ENCODE measurements at places on chromosomes 13 and 19. TPM values are rescaled to one million over a fixed set of nuclear protein-coding genes. Genes with fewer than 3 reads are reported as not detected.
A peak's percentile ranks its signal among the peaks of the same experiment; 100 is the strongest.

DNA sequence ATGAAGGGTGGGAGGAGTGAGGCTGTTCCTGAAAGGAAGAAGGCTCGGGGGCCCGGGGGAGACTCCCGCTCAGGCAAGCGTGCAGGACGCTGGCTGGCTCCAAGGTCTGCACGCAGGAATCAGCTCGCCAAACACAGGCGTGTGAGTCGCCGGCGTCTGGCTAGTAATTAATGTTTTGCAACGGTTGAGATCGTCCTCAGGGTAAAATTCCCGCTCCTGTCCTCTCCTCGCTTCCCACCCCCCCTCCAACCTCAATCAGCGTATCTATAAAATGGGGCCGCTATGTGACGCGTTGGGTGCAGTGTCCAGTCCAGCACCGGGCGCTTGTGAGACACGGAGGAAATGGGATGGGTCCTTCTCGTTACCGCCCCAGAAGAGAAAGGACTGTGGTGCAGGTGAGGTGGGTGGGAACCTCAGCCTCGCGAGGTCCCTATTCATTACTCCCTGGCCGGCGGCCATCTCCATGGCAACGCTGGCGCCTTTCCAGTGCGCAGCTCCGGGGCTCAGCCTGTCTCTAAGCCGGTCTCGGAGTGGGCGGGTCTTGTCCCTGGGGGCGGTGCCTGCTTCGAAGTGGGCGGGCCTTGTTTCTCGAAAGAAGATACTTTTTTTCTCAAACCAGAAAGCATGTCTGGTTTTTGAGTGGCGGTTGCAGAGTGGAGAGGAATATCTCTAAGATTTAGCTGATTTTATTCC is 6.5 kb upstream of the ZNF579 start:
- 0 out of 2 replicates have a peak overlapping the region, but pooled peaks have one; percentile 3 for H3K4me3 ChIP-seq
- H3K27ac ChIP-seq: no peak overlapping the region
- 0 out of 2 replicates have a peak, but pooled peaks cover under 1% of the 10 kb centered on the region for H3K36me3 ChIP-seq
- no peaks in the 10 kb centered on the region for H3K27me3 ChIP-seq

- no peak overlapping the region for H3K4me3 ChIP-seq
- H3K4me1 ChIP-seq: no peaks in the 10 kb centered on the region
- H3K27me3 ChIP-seq: peaks cover 8% of the 10 kb centered on the region
- H3K27ac ChIP-seq: no peak overlapping the region
- peaks cover 23% of the 10 kb centered on the region for H3K36me3 ChIP-seq
Measured at GRCh38 chr13:98396071-98396710, 180.7 kb downstream of the STK24 start.

DNA sequence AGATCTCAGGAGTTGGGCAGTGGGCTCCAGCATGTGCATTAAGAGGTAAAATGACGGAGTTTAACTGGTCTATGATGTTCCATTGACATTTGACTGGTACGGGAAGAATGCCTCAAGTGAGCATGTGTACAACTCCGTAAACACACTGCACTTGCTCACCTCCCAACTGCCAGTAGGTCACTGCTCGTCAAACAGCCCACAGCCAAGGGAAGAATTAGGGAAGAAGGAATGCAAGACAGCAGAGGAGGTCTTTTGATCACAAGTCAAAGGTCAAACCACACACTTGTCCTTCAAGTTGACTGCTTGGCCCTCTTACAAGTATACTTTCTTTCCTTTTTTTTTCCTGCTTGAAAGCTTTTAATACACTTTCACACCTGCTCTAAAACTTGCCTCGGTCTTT is 236.7 kb downstream of the B3GLCT start:
- no peaks in the 10 kb centered on the region for H3K36me3 ChIP-seq
- no peak overlapping the region for H3K27ac ChIP-seq
- no peak for DNase-seq
- H3K4me3 ChIP-seq: no peak overlapping the region
- H3K27me3 ChIP-seq: no peaks in the 10 kb centered on the region

DNA sequence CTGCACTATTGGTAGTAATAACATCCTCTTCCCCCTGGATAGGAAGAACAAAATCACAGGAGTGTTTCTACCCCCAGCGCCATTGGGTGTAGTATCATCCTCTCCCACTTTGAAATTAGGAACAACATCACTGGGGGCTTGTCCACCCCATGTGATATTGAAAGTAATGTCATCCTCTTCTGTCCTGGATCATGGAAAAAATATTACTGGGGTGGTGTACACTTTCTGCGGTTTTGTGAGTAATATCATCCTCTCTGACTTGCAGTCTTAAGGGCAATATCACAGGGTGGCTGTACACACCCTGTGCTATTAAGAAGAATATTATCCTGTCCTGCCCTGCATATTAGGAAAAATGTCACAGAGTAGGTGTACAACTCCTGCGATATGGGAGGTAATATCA is 4.9 kb upstream of the RGCC start:
- H3K4me1 ChIP-seq: peaks cover 8% of the 10 kb centered on the region
- no peaks in the 10 kb centered on the region for H3K36me3 ChIP-seq
- no peak overlapping the region for H3K4me3 ChIP-seq
- DNase-seq: no peak

DNA sequence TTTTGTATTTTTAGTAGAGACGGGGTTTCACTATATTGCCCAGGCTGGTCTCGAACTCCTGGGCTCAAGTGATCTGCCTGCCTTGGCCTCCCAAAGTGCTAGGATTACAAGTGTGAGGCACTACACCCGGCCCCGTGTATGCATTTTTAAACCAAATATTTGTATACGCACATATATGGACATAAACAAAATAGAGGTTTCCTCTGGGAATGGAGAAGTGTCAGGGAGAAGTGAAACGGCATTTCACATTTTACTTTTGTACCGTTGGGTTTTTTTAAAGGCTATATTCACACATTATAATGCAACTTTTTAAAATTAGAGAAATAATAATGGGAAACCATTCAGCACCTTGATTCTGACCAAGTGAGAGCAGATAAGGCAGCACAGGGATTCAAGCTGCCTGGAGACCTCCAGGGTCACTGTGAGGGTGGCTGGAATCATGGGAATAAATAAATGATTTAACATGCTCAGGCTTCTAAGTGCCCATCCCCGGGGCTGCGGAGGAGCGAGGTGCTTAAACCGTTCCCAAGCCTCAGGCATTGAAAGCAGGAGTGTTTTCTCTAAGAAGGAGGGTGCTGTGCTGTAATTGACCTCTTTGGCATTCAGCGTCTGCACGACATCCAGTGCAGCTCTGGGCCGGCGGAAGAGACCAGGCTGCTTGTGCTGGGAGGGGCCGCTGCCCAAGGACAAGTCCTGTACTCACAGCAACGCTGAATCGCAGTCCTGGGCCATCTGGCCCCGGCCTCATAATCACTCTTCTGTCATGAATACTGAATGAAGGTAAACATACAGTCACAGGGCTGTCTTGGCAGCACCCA is 24.7 kb downstream of the GPR42 start:
- no peak overlapping the region for H3K27ac ChIP-seq
- no peaks in the 10 kb centered on the region for H3K27me3 ChIP-seq
- H3K36me3 ChIP-seq: no peaks in the 10 kb centered on the region
- DNase-seq: no peak

Gene CLEC4G
- not detected for total RNA-seq

- H3K27me3 ChIP-seq: peaks cover 7% of the 10 kb centered on the region
- H3K27ac ChIP-seq: no peak overlapping the region
- DNase-seq: no peak
- no peaks in the 10 kb centered on the region for H3K36me3 ChIP-seq
- H3K4me3 ChIP-seq: no peak overlapping the region
Measured at GRCh38 chr19:9940778-9941177, 4.5 kb upstream of the OLFM2 start.

Gene TSHZ3
- 8.3 TPM for total RNA-seq

DNA sequence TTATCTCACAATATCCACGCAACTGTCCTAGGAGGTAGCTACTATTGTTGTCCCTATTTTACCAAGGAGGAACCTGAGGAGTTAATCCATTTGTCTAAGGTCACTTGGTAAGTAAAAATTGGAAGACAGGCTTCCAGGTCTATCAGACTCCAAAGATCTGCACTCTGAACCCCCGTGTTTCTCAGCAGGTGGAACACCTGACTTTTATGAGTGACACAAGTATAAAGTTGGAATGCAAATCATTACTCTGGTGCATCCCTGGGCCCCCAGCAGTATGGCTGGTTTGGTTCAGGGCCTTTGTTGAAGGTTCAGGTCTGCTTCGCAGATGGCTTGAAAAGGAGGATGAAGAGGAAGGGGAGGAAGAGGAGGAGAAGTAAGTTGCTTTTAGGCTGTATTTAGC is 46.0 kb downstream of the RGCC start:
- 0 out of 2 replicates have a peak, but pooled peaks cover 7% of the 10 kb centered on the region for H3K4me1 ChIP-seq
- no peaks in the 10 kb centered on the region for H3K27me3 ChIP-seq
- H3K4me3 ChIP-seq: no peak overlapping the region
- no peaks in the 10 kb centered on the region for H3K36me3 ChIP-seq
- DNase-seq: no peak

DNA sequence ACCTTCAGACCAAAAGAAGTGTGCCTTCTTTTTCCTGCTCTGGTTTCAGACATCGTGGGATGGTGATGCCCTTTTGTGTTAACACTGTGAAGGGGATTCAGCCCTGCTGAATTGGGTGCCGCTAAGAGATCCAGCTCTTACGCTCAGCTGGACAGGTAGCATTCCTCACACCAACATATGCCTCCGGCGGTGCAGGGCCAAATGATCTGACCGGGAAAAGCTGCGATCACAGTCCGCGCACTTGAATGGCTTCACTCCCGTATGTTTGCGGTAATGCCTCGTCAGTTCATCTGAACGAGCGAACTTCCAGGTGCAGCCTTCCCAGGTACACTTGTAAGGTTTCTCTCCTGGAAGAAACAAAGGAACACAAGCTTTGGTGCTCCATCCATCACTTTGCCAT is 438.9 kb downstream of the KLF12 start:
- no peak overlapping the region for H3K4me3 ChIP-seq
- no peak for DNase-seq
- H3K36me3 ChIP-seq: no peaks in the 10 kb centered on the region
- H3K27ac ChIP-seq: no peak overlapping the region

- no peaks in the 10 kb centered on the region for H3K36me3 ChIP-seq
- DNase-seq: no peak
- H3K4me3 ChIP-seq: no peak overlapping the region
- no peak overlapping the region for H3K27ac ChIP-seq
- no peaks in the 10 kb centered on the region for H3K27me3 ChIP-seq
- H3K4me1 ChIP-seq: no peaks in the 10 kb centered on the region
Measured at GRCh38 chr13:64274481-64275217, 2859.0 kb upstream of the PCDH20 start.

DNA sequence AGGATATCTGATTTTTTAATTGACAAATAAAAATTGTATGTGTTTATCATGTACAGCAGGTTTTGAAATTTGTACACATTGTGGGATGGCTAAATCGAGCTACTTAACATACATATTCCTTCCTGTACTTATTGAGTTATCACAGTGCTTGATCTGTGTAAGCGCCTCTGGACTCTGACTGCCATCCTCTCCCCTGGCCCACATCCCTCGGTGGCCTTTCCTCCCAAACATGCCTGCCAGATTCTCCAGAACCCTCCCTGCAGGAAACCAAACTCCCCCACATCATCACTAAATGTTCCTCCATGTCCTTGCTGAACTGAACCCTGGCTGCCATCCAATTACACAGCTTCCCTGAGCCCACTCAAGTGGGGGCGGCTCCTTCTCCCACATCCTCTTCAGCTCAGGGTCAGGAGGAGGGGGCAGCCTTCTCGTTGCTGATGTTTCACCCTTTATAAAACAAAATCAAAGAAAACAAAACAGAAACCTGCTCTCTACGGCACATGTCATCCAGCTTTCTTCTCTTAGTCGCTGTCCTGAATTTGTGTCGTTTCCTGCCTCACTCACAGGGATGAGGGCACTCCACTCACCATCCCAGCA is 97.1 kb upstream of the SPATA13 start:
- no peak overlapping the region for H3K4me3 ChIP-seq
- no peaks in the 10 kb centered on the region for H3K36me3 ChIP-seq
- DNase-seq: no peak
- H3K27ac ChIP-seq: no peak overlapping the region

Gene CCDC8
- total RNA-seq: 12.5 TPM

Gene CEACAM16
- total RNA-seq: not detected

Gene HSD17B14
- not detected for total RNA-seq

- H3K4me1 ChIP-seq: peaks cover 11% of the 10 kb centered on the region
- H3K36me3 ChIP-seq: no peaks in the 10 kb centered on the region
- DNase-seq: no peak
Measured at GRCh38 chr13:50365408-50366391, 350.5 kb downstream of the KCNRG start.

DNA sequence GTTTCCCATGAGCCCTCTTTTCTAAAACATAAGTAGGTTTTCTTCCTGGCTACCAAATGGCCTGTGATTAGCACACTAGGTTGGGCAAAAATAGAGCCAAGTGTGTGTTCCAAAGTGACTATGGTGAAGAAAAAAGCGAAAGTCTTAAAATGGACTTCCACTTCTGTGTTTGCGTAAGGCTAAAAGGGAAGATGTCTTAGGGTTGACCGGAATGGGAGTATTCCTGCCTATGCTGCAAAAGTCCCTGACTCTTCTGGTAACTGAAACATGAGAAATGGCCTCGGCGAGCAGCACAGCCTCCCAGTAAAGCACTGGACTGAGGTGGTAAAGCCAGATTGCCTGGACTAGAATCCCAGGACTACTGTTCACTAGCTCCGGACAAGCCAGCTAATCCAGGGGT is 2.4 kb upstream of the FPR1 start:
- no peak overlapping the region for H3K4me3 ChIP-seq
- no peak overlapping the region for H3K27ac ChIP-seq
- no peaks in the 10 kb centered on the region for H3K27me3 ChIP-seq
- no peaks in the 10 kb centered on the region for H3K4me1 ChIP-seq
- DNase-seq: no peak
- H3K36me3 ChIP-seq: no peaks in the 10 kb centered on the region

DNA sequence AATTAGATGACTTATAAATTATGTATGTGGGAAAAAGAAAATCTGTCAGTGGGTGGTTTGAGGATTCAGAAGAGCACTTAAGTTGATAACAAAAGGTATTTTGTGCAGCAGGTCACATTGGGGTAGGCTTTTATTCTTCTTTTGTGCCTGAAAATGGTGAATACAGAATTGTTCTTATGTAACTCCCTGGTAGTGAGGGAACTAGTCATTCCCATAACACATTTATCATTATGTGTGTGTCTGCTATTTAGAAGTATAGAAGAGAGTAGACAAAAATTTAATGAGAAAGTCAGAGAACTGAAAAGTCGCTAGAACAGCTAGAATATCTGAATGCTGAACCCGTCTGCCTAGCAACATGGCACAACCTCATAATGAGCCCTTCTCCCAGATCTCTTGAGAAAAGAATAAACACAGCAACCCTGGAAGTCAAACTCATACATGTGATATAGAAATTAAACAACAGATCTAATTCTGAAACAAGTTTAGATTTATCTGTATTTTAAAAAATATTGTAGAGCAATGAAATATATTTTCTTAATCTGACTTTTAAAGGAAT is 111.8 kb upstream of the EDNRB start:
- DNase-seq: no peak
- no peaks in the 10 kb centered on the region for H3K36me3 ChIP-seq
- H3K4me1 ChIP-seq: no peaks in the 10 kb centered on the region
- H3K27ac ChIP-seq: no peak overlapping the region
- H3K27me3 ChIP-seq: no peaks in the 10 kb centered on the region
- H3K4me3 ChIP-seq: no peak overlapping the region

Gene NBEA
- 1.6 TPM for total RNA-seq

Gene WASF3
- 0.18 TPM for total RNA-seq

Gene SBNO2
- 26.2 TPM for total RNA-seq

Data from SJSA1 (cell line).